Upper lobe of left lung (tissue), 6 donors: ENCODE measurements at places on chromosomes 6 and 20. TPM values are rescaled to one million over a fixed set of nuclear protein-coding genes. Genes with fewer than 3 reads are reported as not detected.

GRCh38 chr6:41790045-41790444 lies 2.6 kb downstream of the TOMM6 start:
- peaks cover 43% of the 10 kb centered on the region for H3K36me3 ChIP-seq
- no peak overlapping the region for H3K4me3 ChIP-seq
- no peak overlapping the region for H3K27ac ChIP-seq
- no peaks in the 10 kb centered on the region for H3K27me3 ChIP-seq

- no peaks in the 10 kb centered on the region for H3K27me3 ChIP-seq
- no peak overlapping the region for H3K27ac ChIP-seq
- H3K4me3 ChIP-seq, result no peak overlapping the region
- peak; percentile 69 for DNase-seq
- peaks cover 96% of the 10 kb centered on the region for H3K36me3 ChIP-seq
These were observed 26.5 kb downstream of the CYP21A2 start for GRCh38 chr6:32064706-32065105.

DNA sequence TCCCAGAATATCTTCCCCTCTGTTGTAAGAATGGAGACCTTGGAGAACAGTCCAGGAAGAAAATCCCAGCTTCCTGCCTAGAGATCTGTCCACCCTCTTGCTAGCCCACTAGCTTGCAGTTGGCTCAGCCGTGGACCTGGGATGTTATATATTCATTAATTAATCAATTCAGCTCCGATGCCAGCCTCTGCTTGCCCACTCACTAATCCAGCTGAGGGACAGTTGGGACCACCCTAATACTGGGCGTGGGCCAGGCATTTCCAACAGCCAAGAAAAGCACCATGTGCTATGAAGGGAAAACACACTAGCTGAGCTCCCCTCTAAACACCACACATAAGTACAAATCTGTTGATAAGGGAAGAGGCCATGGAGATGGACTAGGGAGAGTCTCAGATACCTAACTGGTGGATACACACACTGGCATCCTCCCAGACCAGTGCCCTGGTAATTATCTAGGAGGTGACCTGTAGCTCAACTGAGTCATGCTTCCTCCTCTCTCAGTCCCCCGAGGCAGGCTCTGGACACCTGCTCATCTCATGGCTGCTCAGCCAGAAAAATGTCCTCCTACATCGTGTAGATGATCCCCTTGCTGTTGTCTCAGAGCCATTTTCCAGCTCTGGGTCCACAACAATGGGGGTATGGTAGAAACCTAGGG lies 78.9 kb downstream of the ANKRD60 start:
- H3K27ac ChIP-seq, result no peak overlapping the region
- H3K36me3 ChIP-seq, result no peaks in the 10 kb centered on the region
- no peak for DNase-seq
- no peaks in the 10 kb centered on the region for H3K4me1 ChIP-seq
- no peak overlapping the region for H3K4me3 ChIP-seq

DNA sequence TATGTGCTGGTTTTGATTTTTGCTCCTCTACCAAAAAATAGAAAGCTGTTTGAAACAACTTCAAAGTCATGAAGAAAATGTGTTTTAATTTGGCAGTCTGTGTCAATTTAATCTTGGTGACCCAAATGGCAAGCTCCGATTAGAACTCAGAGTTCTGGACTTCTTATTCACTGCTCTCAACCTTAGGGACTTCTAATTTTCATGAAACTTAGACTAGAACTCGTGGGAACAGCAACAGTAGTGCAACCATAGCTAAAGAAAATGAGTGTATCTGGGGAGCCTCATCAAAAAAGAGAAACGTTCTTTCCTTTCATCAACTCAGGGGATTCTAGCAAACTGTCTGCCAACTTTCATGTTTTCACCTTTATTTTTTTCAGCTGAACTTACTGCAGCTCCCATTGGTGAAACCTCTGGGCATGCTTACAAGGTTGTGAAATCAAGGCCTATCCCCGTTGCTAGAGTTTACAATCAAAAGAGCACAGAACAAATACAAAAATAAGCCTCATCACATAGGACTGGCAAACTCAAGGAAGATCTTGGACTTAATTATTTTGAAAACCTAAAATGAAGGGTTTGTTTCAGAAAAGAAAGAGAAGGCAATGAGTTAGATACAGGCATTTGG lies 114.0 kb upstream of the HSF2 start:
- H3K36me3 ChIP-seq, result no peaks in the 10 kb centered on the region
- H3K4me1 ChIP-seq, result no peaks in the 10 kb centered on the region
- no peak overlapping the region for H3K27ac ChIP-seq
- H3K4me3 ChIP-seq, result no peak overlapping the region
- no peak for DNase-seq

- no peak overlapping the region for H3K27ac ChIP-seq
- peak; percentile 76 for DNase-seq
- no peaks in the 10 kb centered on the region for H3K36me3 ChIP-seq
- peaks cover 10% of the 10 kb centered on the region for H3K4me1 ChIP-seq
- H3K4me3 ChIP-seq, result no peak overlapping the region
These were observed 72.3 kb upstream of the IFNGR1 start for GRCh38 chr6:137291441-137291840.

GRCh38 chr6:158647501-158647900 lies 2.4 kb upstream of the SYTL3 start:
- no peak overlapping the region for H3K27ac ChIP-seq
- peak; percentile 2 for DNase-seq
- no peaks in the 10 kb centered on the region for H3K27me3 ChIP-seq
- H3K4me3 ChIP-seq, result no peak overlapping the region
- peaks cover 28% of the 10 kb centered on the region for H3K4me1 ChIP-seq
- no peaks in the 10 kb centered on the region for H3K36me3 ChIP-seq

DNA sequence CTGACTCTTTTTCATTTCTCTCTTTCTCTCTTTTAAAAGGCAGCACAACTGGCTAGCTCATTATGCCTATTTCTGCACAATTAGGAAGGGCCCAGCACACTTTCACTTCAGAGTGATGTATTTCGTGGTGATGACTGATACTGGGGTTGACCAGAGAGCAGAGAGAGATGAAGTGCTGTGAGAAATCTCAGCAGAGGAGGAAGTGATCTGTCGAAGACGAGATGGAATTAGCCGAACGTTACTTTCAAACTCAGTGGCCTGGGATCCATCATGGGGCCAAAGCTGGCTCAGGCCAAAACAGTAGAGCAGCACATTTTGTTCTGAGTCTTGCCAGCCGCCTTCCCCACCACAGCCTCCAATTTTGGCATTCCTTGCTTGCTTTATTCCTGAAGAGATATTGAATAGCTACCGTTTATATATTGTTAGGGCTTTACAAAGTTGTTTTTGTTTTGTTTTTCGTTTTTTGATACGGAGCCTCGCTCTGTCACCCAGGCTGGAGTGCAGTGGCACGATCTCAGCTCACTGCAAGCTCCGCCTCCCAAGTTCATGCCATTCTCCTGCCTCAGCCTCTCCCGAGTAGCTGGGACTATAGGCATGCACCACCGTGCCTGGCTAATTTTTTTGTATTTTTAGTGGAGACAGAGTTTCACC lies 213.2 kb upstream of the ECI2 start:
- no peak overlapping the region for H3K27ac ChIP-seq
- no peak overlapping the region for H3K4me3 ChIP-seq
- H3K36me3 ChIP-seq, result no peaks in the 10 kb centered on the region
- H3K27me3 ChIP-seq, result no peaks in the 10 kb centered on the region
- no peak for DNase-seq
- H3K4me1 ChIP-seq, result peaks cover 19% of the 10 kb centered on the region

DNA sequence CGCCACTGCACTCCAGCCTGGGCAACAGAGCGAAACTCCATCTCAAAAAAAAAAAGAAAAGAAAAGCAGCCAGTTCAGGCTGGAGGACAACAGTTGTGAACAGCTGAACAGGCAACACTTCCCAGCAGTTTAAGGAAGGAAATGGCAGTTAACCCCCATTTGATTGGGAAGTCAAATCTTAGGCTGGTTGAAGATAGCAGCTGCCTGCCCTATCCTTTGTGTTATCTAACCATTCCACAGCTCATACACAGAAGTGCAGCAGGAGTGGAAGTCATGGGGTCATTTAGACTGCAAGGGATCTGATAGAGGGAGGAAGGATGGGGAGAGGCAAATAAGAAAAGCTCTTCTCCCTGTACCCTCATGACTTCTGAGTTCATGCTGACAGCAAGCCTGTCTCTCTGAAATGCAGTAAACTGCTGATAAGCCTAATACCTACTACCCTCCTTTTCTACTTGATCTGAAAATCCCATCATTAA lies 35.3 kb downstream of the KCTD20 start:
- DNase-seq, result no peak
- no peak overlapping the region for H3K27ac ChIP-seq
- peaks cover 16% of the 10 kb centered on the region for H3K36me3 ChIP-seq
- no peaks in the 10 kb centered on the region for H3K27me3 ChIP-seq
- H3K4me1 ChIP-seq, result no peaks in the 10 kb centered on the region

GRCh38 chr6:157657754-157658153 lies 165.3 kb upstream of the SNX9 start:
- DNase-seq, result no peak
- no peaks in the 10 kb centered on the region for H3K36me3 ChIP-seq
- no peaks in the 10 kb centered on the region for H3K27me3 ChIP-seq
- no peak overlapping the region for H3K4me3 ChIP-seq
- H3K27ac ChIP-seq, result no peak overlapping the region

GRCh38 chr6:41672016-41672415 lies 33.7 kb downstream of the MDFI start:
- no peaks in the 10 kb centered on the region for H3K27me3 ChIP-seq
- no peak overlapping the region for H3K27ac ChIP-seq
- no peaks in the 10 kb centered on the region for H3K4me1 ChIP-seq
- DNase-seq, result no peak

- no peaks in the 10 kb centered on the region for H3K4me1 ChIP-seq
- H3K27me3 ChIP-seq, result no peaks in the 10 kb centered on the region
- H3K4me3 ChIP-seq, result no peak overlapping the region
- no peaks in the 10 kb centered on the region for H3K36me3 ChIP-seq
- H3K27ac ChIP-seq, result no peak overlapping the region
- DNase-seq, result no peak
These were observed 55.8 kb upstream of the SMOC2 start for GRCh38 chr6:168385037-168385759.

DNA sequence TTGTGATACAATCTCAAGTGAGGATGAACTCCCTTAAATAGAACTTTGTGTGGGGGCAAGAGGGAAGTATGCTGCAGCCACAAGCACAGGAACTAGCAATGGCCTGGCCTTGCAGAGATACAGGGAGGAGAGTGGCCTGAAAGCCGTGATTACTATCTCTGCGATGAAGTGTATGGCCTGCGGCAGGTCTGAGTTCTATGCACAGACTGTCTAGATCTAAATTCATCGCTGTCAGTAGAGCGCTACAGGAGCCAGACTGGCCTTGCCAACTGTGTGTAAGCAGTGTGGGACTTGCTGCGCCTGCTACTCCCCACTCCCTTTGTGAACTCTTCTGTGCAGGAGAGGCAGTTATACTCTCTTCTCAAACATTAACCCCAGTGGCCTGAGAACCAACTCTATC lies 997.0 kb downstream of the GRIK2 start:
- no peaks in the 10 kb centered on the region for H3K27me3 ChIP-seq
- H3K27ac ChIP-seq, result no peak overlapping the region
- DNase-seq, result no peak
- H3K4me3 ChIP-seq, result no peak overlapping the region
- H3K4me1 ChIP-seq, result no peaks in the 10 kb centered on the region

DNA sequence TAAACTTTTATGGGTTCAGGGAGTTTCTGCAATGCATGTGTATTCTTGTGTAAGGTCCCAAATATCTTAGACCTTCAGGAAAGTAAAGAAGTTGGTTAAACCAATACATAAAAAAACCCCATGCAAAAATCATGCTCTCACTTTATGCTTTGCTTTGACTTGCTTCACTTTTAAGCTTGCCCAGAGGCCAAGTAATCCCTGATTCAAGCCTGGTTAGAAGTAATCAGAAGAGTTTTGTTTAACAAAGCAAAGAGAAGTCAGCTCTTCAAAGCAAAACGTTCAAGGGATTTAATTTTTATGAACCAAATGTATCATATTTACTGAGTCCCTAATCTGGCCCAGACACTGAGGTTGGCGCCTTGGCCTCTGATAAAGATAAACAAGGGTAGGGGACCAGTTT lies 26.7 kb upstream of the FNDC1 start:
- H3K27me3 ChIP-seq, result no peaks in the 10 kb centered on the region
- DNase-seq, result no peak
- no peak overlapping the region for H3K4me3 ChIP-seq
- H3K4me1 ChIP-seq, result no peaks in the 10 kb centered on the region
- H3K36me3 ChIP-seq, result no peaks in the 10 kb centered on the region
- H3K27ac ChIP-seq, result no peak overlapping the region

DNA sequence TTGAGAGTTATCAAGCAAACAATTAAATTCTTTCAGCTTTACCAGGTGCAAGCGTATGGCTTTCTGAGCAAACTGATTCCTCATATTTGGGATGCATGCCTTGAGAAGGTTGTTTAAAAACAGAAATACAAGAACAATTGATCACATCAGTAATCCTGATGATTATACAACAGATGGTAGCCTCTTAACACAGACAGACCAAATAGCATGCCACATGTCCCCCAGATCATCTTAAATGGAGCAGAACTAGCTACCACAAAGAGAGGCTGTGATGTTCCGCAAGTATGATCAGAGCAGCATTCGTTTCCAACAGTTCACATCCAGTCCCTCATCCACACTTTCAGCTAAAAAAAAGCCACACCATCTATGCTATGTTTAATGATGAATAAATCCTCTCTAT lies 246.2 kb upstream of the NRSN1 start:
- DNase-seq, result no peak
- no peak overlapping the region for H3K27ac ChIP-seq
- no peaks in the 10 kb centered on the region for H3K27me3 ChIP-seq
- no peak overlapping the region for H3K4me3 ChIP-seq
- no peaks in the 10 kb centered on the region for H3K36me3 ChIP-seq

IPCEF1 gene
- total RNA-seq, result 4.1 TPM

KHDC1L gene
- total RNA-seq, result not detected

HDAC2 gene
- total RNA-seq, result 19.9 TPM

GSTA2 gene
- total RNA-seq, result not detected

MICAL1 gene
- total RNA-seq, result 268 TPM

LRFN2 gene
- not detected for total RNA-seq

HLA-DQA2 gene
- total RNA-seq, result 52.6 TPM

QRSL1 gene
- total RNA-seq, result 3.9 TPM

CST5 gene
- not detected for total RNA-seq

STMND1 gene
- not detected for total RNA-seq
